ENCODE measurements at places on chromosomes 1 and 21.

- no peak for DNase-seq
These were observed 377 bp downstream of the SAMD13 start for GRCh38 chr1:84301785-84302385.

GRCh38 chr1:156707417-156708217, 2.2 kb upstream of the CRABP2 start:
- DNase-seq = no peak

GRCh38 chr1:167430134-167430848, 88.0 kb downstream of the CD247 start:
- DNase-seq = no peak

GRCh38 chr1:97089173-97089572, 367.6 kb downstream of the PTBP2 start:
- DNase-seq = no peak

DNA sequence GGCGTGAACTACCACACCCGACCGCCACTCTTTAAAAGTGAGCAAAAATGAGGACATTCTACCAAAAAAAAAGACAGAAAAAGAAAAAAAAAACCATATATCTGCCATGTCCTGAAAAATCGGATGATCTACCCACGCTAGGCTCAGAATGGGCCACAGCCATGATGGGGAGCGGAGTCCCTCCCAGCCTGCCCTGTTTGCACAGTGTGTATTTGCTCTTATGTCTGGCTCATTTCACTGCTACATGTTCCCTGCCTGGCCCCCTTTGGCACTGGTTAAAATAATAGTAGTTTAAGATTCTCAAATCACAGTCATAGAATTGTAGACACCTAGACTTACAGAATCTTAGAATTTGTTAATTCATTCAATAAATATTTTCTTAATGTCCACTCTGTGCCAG, 121.9 kb downstream of the PTPRU start:
- no peak for DNase-seq

DNA sequence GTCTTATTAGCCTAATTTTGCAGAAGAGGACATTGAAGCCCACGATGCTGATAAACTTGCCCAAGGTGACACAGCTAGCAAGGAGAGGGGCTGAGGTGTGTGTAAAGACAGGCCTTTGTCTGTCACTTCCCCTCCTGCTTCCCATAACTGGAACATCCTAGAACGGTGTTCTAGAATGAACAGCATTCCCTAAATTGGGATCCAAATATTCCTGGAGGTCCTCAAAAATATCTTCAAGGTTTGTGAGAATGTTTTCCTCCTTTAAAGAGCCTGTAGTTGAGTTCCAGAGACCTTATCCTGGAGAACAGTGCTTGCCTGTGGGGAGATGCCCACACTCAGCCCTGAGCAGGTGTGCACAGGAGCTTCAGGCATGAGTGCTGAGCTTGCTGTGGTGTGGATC, 41.5 kb upstream of the SAMD13 start:
- no peak for DNase-seq

GRCh38 chr1:211628417-211628816, 47.0 kb downstream of the NEK2 start:
- DNase-seq = no peak

DNA sequence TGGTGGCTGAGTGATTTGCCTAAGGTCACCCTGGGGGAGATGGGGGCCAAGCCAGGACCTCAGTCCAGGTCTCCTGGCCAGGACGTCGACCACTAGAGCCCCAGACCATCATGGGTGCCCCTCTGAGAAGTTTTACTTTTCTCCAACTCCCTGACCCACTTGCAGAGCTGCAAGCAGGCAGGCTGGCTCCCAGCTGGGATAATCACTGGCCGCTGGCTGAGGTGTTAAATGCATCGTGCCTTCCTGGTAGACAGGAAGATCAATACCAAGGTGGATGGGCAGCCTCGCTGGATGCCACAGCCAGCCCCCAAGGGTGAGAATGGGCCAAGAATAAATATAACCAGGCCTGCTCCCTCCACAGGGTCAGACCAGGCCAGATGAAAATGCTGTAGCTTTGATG, 106.2 kb downstream of the EPHB2 start:
- DNase-seq = no peak

DNA sequence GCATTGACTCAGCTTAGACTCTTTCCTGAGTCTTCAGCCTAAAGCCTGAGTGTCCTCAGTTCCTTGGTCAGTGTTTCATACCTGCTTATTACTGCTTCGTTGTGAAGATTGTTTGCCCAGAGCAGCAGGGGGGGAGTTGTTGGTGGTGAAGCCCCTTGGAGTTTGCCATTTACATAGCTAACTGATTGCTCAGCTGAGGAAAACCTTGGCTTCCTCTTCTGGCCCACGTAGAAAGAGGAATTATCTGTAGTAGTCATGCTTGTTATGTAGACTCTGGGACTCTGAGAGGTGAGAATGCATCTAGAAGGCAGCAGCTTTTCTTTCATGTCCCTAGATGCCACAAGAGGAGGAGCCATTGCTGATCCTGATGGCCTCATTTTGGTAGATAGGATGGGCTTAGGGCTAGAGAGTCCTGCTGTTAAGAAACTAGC, 125.9 kb downstream of the MAST2 start:
- DNase-seq = no peak

DNA sequence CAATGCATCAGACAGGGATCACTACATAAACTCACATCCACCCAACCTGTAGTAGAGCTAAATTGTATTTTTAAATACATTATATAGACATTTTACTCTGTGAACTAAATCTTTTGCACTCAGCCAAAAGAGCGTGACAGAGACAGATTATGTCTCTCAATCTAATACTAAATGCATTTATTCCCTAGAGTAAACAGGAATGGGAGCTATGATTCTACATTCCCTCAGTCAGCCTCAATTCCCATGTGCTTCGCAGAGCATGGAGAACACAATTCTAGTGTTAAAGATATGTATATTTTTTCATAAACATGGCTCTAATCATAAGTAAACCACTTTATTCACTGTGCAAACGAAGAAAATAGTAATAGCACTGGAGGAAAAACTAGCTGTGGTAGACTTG, 16.5 kb downstream of the PIGK start:
- DNase-seq = no peak

GRCh38 chr1:20008391-20008841, 29.0 kb upstream of the PLA2G2A start:
- DNase-seq = no peak

DNA sequence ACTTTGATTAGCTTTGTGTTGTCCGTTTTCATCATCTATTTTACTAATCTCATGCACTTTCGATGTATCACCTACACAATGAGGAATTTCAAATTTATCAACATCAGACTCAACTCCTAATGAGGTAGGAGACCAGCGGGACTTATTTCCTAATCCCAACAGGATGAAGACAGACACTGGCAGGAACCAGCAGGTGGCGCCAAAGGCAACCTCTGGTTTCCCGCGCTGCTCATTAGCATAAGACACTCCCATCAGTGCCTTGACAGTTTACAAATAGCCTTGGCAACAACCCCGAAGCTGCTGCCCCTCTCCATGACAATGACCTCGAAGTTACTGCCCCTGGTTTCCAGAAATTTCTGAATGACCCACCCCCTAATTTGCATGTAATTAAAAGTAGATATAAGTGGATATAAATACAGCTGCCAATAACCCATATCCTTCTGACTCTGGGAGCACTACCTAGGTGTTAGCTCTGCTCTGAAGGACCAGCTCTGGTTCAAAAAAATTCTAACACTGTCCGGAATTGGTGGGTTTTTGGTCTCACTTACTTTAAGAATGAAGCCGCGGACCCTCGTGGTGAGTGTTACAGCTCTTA, 974.8 kb downstream of the ADGRL2 start:
- no peak for DNase-seq

DNA sequence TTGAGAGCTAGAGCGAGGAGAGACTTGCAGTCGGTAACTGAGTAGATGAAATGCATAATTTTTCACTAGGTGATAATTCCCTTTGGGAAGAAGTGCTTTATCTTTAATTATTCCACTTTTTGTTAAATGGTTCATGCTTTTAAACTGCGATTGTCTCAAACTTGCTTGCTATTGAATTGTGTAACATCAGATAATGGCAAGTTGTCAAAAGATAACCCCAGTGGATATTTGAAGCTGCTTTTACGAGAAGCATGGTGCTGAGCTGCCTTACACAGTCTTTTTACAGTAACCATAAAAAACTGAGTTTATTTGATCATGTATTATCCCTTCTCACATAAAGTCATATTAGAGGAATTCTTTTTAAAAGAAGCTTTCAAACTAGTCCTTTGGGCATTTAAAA, 30.2 kb downstream of the TMEM50B start:
- DNase-seq = no peak

- no peak for DNase-seq
These were observed 22.4 kb downstream of the CFAP57 start for GRCh38 chr1:43194509-43194908.

DNA sequence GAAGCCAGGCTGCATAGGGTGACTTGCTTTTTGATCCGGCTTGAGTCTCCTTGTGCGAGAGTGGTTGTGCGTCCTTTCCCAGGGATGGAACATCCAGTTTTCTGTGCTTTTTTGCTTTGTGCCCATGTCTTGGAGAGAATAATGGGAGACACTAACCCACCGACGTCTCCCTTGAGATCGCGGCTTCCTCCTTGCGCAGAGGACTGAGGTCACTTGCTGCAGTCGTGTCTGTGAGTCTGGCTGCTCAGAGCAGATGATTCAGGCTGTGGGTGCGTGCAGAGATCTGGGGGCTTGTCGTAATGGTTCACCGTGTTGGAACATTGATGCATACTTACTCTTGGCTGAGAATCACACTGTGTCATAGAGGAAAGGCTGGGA, 164.5 kb upstream of the CACNA1E start:
- no peak for DNase-seq

GRCh38 chr1:173415490-173415889, 61.6 kb upstream of the PRDX6 start:
- DNase-seq = no peak

DNA sequence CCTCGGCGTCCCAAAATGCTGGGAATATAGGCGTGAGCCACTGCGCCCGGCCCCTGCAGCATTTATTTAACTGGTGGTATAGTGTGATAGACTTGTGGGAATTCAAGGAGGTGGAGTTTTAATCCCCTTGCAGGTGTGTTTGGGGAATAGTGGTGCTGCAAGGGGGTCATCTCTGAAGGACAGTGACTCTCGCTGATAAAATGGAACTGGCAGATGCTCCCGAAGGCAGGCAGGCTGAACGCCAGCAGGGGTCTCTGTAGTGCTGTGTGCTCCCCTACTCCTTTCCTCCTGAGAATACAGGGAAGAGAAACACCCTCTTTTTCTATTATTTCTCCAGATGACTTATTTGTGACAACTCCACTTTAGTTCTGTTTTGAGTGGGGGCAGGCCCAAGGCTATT, 4.0 kb downstream of the OSCP1 start:
- no peak for DNase-seq

GRCh38 chr1:92754719-92755050, 30.2 kb downstream of the EVI5 start:
- DNase-seq = no peak

- no peak for DNase-seq
These were observed 3.0 kb downstream of the TFF2 start for GRCh38 chr21:42347601-42348327.

DNA sequence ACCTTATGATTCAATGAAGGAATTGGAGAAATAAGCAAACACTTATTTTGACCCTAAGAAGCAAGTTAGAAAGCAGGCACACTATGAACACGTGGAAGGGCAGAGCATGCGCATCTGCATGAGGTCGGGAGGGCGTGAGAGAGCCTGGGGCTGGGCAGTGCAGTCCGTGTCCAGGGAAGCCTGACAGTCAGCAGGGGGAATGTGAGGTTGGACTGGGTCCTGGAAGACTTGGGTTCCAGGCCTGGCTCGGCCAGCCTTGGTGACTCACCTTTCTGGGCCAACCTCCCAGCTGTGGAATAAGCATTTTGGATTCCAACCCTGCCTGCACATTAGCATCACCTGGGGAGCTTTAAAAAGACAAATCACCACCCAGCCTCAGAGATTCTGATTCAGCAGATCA, 26.6 kb upstream of the LMX1A start:
- no peak for DNase-seq

GRCh38 chr1:153648000-153648643, 10.4 kb upstream of the SNAPIN start:
- DNase-seq = no peak

GRCh38 chr1:151716771-151717631, at the start of gene CELF3:
TSS of gene CELF3 (minus strand) at chr1:151716803. CDS start at chr1:151716020, 783 bp downstream.
- peak; percentile 98 for DNase-seq

- peak; percentile 77 for DNase-seq
These were observed 3.1 kb upstream of the SELENON start for GRCh38 chr1:25796811-25797458.

GRCh38 chr1:228226956-228227791, 19.3 kb downstream of the OBSCN start:
- no peak for DNase-seq

- peak; percentile 37 for DNase-seq
These were observed 45.3 kb downstream of the KCNC4 start for GRCh38 chr1:110255392-110255787.

DNA sequence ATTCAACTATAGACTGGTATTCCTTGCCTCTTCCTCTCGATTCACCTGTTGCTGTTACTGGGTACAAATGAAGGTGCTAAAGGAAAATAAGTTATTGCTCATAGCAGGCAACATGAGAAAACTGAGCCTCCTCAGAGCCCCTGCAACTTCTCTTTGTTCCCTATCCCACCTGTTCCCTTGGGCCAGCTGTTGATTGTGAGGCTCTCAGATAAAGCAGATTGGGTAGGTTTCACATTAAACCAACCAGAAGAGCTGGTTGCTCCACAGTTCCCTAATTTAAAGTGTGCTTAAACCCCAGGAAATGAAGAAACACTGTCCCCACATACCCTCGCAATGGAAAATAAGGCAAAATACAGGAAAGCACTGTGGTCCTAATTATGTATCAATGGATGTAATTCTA, 4.8 kb downstream of the DEDD start:
- no peak for DNase-seq

- DNase-seq = no peak
These were observed 869 bp downstream of the KCNA3 start for GRCh38 chr1:110673805-110674336.

DNA sequence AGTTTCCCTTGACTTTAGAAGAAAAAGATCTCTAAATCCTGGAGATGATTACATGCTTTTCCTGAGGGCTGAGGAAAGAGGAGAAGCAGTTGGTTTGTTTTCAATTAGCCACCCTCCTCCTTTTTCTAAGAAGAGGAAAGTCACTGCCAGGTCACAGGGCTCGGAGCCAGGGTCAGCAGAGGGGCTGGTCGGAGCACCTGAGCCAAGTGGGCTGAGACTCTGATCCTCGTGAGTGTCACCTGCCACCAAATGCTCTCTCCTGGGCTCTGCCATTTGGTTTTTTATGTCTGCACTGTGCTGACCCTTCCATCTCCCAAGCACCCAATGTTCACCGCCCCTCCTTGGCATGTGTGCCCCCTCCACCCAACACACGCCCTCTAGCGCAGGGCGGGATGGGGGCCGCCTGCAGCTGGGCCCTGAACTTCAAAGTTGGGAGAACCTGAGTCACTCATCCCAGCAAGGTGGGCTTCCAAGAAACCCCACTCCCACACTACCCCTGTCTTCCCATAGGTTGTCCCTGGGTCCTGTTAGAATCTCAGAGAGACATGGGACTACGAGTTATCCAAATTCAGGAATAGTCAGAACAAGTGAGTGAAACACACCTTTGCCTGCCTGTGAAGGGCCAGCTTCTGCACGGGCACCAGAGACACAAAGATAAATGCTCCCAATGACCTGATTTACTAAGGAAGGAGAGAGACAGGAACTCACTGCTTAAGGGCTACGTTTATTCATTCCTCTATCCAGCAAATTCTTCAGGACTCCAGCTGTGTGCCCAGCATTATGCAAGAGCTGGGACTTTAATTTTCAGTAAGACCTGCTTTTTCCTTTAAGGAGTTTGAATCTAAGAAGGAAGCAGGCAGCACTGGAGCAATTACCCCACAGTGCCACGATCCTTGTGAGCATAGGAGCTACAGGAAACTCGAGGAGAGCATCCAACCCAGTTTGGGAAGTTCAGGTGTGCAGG, 127.5 kb downstream of the RHOU start:
- DNase-seq = no peak
